ENCODE measurements at places on chromosomes 12 and 14. TPM values are rescaled to one million over a fixed set of nuclear protein-coding genes. Genes with fewer than 3 reads are reported as not detected.

Gene ETFBKMT
- polyA plus RNA-seq, result 1.3 TPM

Gene KRT85
- polyA plus RNA-seq, result not detected

Gene PROX2
- polyA plus RNA-seq, result not detected

Gene OAS3
- 12.9 TPM for polyA plus RNA-seq

Gene RIPK3
- polyA plus RNA-seq, result 14.8 TPM

Gene GPRC5A
- polyA plus RNA-seq, result not detected

Gene TAS2R8
- polyA plus RNA-seq, result not detected

Gene FERMT2
- not detected for polyA plus RNA-seq

Gene GLIPR1L2
- 1.6 TPM for polyA plus RNA-seq

Gene RPL36AL
- polyA plus RNA-seq, result 504 TPM

Gene TRMT5
- polyA plus RNA-seq, result 8.4 TPM

Gene ARHGEF25
- polyA plus RNA-seq, result not detected

Gene GUCY2C
- 0.85 TPM for polyA plus RNA-seq

Gene GPR84
- not detected for polyA plus RNA-seq

Gene RAN
- 559 TPM for polyA plus RNA-seq

Gene MMP19
- not detected for polyA plus RNA-seq

Gene TMPRSS12
- not detected for polyA plus RNA-seq

Gene FAM181A
- polyA plus RNA-seq, result not detected

Gene RPS26
- 1,297 TPM for polyA plus RNA-seq

Gene CCDC88C
- 30.5 TPM for polyA plus RNA-seq

Gene SLC17A8
- not detected for polyA plus RNA-seq

Gene BMP4
- not detected for polyA plus RNA-seq

Gene HPD
- polyA plus RNA-seq, result not detected

Gene SLC6A15
- not detected for polyA plus RNA-seq

Gene ENDOU
- not detected for polyA plus RNA-seq

Gene RASAL1
- polyA plus RNA-seq, result not detected

Gene NDRG2
- polyA plus RNA-seq, result 4.9 TPM

Gene KRT6C
- polyA plus RNA-seq, result not detected

Gene RPL10L
- not detected for polyA plus RNA-seq

Gene ARHGAP9
- 129 TPM for polyA plus RNA-seq

Gene MYH6
- polyA plus RNA-seq, result not detected

Gene TAS2R20
- polyA plus RNA-seq, result not detected

Gene P3H3
- not detected for polyA plus RNA-seq

Gene BIN2
- 93.8 TPM for polyA plus RNA-seq
